Adrenal gland (tissue), 19 donors: ENCODE measurements at places on chromosomes 11 and 22. TPM values are rescaled to one million over a fixed set of nuclear protein-coding genes. Genes with fewer than 3 reads are reported as not detected.

GRCh38 chr11:33256031-33256812, 959 bp upstream of the HIPK3 start:
- peaks cover 25% of the 10 kb centered on the region for H3K4me1 ChIP-seq
- H3K27ac ChIP-seq: peak overlapping the region; percentile 100
- no peaks in the 10 kb centered on the region for H3K36me3 ChIP-seq

GRCh38 chr11:67525275-67525976, 2.2 kb upstream of the CABP2 start:
- no peak overlapping the region for H3K27ac ChIP-seq
- no peak overlapping the region for H3K4me3 ChIP-seq
- no peaks in the 10 kb centered on the region for H3K36me3 ChIP-seq
- no peaks in the 10 kb centered on the region for H3K4me1 ChIP-seq
- peak; percentile 10 for DNase-seq

DNA sequence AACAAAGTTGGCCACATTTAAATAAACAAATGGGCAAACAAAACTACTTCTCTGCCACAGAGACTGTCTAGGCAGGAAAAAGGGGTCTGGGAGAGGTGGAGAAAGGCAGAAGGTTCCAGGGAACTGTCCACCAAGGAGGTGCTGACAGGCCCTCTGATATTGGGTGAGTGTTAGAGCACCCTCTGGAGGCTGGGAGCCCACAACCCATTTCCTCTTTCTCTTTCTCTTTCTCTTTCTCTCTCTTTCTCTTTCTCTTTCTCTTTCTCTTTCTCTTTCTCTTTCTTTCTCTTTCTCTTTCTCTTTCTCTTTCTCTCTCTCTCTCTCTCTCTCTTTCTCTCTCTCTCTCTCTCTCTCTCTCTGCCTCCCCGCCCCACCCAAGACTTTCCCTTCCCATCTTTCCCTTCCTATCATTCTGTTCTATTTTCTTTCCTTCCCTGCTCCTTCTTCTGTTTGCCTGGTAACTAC, 912.8 kb downstream of the DLG2 start:
- no peak overlapping the region for H3K27ac ChIP-seq
- no peaks in the 10 kb centered on the region for H3K4me1 ChIP-seq
- DNase-seq: peak; percentile 57
- no peak overlapping the region for H3K4me3 ChIP-seq
- no peaks in the 10 kb centered on the region for H3K27me3 ChIP-seq

GRCh38 chr22:45945621-45946106, 31.3 kb downstream of the WNT7B start:
- no peaks in the 10 kb centered on the region for H3K4me1 ChIP-seq
- no peak overlapping the region for H3K27ac ChIP-seq
- no peaks in the 10 kb centered on the region for H3K36me3 ChIP-seq
- H3K4me3 ChIP-seq: no peak overlapping the region

DNA sequence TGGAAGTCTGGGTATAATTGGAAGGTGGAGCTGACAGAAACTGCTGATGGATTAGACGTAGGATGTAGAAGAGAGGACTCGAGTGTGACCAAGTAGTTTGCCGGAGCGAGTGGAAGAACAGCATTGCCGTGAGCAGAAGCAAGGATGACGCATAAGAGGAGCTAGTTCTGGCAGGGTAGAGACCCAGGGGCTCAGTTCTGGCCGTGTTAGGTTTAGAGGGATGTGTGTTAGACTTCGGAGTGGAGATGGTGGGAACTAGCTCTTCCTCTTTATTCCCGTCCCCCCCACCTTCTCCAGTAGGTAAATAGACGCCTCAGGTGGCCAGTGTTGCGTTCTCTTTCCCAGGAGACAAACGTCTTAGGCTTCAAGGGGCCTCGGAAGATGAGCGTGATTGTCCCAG, 19.1 kb downstream of the TUB start:
- no peaks in the 10 kb centered on the region for H3K27me3 ChIP-seq
- H3K27ac ChIP-seq: no peak overlapping the region
- peaks cover 31% of the 10 kb centered on the region for H3K36me3 ChIP-seq
- DNase-seq: no peak
- no peak overlapping the region for H3K4me3 ChIP-seq

DNA sequence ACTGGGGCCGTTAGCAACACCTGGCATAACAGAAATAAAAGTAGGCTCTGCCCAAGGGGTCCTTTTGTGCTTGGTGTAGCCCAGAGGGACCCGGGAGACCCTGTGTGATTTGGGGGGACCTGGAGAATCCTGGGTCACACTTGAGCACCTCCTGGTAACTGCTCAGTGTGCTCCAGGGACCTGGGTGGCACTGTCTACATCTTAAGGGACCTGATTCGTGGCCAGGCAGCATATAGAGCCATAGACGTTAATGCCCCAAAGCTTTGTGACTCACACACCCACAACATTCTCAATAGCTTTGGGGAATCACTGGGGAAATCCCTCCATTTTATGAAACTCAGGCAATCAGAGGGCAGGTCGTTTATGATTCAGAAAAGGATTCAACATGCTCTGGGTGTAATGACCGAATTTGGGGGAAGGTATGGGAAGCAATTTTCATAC, 3.6 kb upstream of the IGF2 start:
- no peak for DNase-seq
- H3K4me3 ChIP-seq: no peak overlapping the region
- H3K36me3 ChIP-seq: no peaks in the 10 kb centered on the region
- H3K27me3 ChIP-seq: peaks cover 63% of the 10 kb centered on the region
- H3K27ac ChIP-seq: no peak overlapping the region

- DNase-seq: no peak
- H3K4me1 ChIP-seq: peaks cover 44% of the 10 kb centered on the region
- no peaks in the 10 kb centered on the region for H3K27me3 ChIP-seq
- H3K4me3 ChIP-seq: no peak overlapping the region
- H3K36me3 ChIP-seq: no peaks in the 10 kb centered on the region
Observed at GRCh38 chr11:64247729-64248531, 1.2 kb upstream of the PPP1R14B start.

GRCh38 chr11:72002841-72003775, 4.4 kb downstream of the IL18BP start:
- DNase-seq: no peak
- peaks cover 29% of the 10 kb centered on the region for H3K4me1 ChIP-seq
- no peak overlapping the region for H3K4me3 ChIP-seq
- H3K36me3 ChIP-seq: no peaks in the 10 kb centered on the region
- H3K27me3 ChIP-seq: no peaks in the 10 kb centered on the region

DNA sequence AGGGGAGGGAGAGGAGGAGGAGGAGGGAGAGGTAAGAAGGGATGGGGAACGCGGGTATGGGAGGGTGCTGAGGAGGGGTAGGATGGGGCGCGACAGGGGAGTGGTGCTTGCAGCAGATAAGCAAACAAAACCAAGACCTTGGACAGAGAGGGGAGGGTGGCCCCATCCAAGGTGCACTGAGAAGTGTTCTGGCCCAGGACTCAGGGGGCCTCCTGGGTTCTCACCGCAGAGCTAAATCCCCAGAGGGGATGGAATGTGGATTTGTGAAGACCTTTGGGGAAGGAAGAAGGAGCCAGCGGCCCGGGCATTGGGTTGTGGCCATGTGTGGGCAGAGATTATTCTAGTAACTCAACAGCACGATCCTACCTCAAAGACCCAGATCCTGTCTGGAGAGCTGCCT, 90.9 kb upstream of the LINC01488 start:
- no peak overlapping the region for H3K4me3 ChIP-seq
- no peak overlapping the region for H3K27ac ChIP-seq
- H3K36me3 ChIP-seq: no peaks in the 10 kb centered on the region
- no peaks in the 10 kb centered on the region for H3K27me3 ChIP-seq
- H3K4me1 ChIP-seq: no peaks in the 10 kb centered on the region

DNA sequence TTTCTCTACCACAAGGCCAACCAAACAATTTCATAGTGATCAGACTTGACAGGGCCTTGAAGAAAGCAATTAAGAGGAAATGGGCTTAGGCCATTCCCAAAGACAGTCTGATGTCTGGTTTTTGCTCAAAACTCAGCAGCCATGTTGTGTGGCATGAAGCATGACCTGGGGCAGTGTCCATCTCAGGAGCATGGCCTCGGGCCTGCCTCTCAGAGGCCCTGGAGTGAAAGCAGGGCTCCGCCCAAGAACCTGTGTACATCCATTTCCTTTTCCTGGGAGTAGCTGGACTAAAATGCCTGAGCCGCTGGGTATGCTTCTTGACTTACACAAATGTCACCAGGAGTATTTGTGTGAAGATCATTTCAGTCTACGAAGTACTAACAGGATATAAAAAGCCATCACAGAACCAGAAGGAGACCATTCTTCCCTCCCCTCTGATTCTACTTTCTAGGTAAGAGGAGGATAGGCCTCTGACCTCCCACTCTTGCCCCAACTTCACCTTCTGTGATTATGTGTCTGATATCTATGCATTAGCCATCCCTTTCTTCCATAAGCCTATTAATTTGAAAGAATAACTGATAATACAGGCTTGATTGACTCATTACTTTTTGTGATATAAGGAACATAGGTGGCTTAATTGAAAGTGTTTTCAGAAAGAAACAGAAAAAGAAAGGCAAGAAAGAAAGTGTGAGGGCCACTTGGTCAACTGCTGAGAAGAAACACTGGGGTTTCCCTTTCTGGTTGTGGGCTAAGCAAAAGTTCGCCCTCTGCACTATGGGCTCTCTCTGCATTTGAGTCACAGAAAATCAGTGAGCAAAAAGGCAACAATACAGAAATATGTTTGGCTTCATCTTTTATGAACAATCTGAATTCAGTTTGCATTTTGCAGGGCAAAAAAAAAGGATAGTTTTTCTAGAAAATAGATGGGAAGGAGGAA, 188.6 kb upstream of the MTMR2 start:
- H3K27me3 ChIP-seq: no peaks in the 10 kb centered on the region
- H3K4me1 ChIP-seq: peaks cover 20% of the 10 kb centered on the region
- no peak overlapping the region for H3K4me3 ChIP-seq
- DNase-seq: no peak

- peak overlapping the region; percentile 89 for H3K27ac ChIP-seq
- peaks cover 11% of the 10 kb centered on the region for H3K4me1 ChIP-seq
- no peak for DNase-seq
- no peaks in the 10 kb centered on the region for H3K36me3 ChIP-seq
Observed at GRCh38 chr22:42443240-42444076, 11.3 kb upstream of the NFAM1 start.

DNA sequence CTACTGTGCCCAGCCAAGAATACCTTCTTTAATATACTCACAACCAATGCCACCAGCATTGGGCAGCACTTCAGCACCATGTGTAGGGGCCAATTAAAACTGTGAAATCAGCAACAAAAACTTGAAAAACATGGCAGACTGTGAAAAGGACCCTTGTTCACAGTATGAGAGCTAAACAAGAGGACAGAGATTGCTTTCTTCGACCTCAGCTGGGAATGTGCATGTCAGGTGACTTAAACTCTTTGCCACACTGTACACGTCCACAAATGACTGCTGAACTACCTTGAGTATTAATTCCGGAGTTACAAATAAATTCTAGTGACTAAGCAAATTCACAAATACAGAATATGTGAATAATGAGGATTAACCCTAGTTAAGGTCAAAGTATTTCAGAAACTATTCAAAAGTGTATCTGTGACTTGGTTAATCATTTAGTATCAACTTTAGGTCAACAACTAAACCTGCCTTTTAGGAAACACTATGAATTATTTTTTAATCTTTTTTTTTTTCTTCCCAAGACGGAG, 33.0 kb downstream of the DDX6 start:
- no peak for DNase-seq
- H3K36me3 ChIP-seq: no peaks in the 10 kb centered on the region
- no peak overlapping the region for H3K4me3 ChIP-seq
- peak overlapping the region; percentile 8 for H3K27ac ChIP-seq
- no peaks in the 10 kb centered on the region for H3K27me3 ChIP-seq
- peaks cover 6% of the 10 kb centered on the region for H3K4me1 ChIP-seq

GRCh38 chr11:33723238-33723881, 12.9 kb downstream of the CD59 start:
- H3K36me3 ChIP-seq: peaks cover 34% of the 10 kb centered on the region
- H3K27me3 ChIP-seq: no peaks in the 10 kb centered on the region
- no peak overlapping the region for H3K4me3 ChIP-seq
- peak; percentile 78 for DNase-seq
- H3K27ac ChIP-seq: peak overlapping the region; percentile 76
- peaks cover 42% of the 10 kb centered on the region for H3K4me1 ChIP-seq

GRCh38 chr11:36162006-36162882, 127.0 kb downstream of the COMMD9 start:
- no peak for DNase-seq
- peaks cover 21% of the 10 kb centered on the region for H3K4me1 ChIP-seq
- H3K27me3 ChIP-seq: no peaks in the 10 kb centered on the region
- no peak overlapping the region for H3K27ac ChIP-seq
- H3K36me3 ChIP-seq: no peaks in the 10 kb centered on the region
- H3K4me3 ChIP-seq: no peak overlapping the region

DNA sequence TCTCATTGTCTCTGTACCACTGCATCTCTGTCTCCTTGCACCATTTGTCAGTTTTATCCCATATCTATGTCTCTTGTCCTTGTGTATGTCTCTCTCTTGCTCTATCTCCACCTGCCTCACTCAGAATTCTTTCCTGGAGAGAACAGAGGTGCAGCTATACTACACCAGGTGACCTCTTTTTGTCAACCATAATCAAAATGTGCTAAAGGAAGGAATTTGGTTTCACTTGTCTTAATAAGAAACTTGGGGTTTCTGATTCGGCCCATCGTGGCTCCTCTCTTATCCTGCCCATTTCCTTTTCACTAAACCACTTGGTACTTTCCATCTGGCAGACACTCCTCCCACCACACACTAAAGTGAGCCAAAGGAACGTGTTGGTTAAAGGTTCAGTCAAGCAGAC, 2.0 kb upstream of the C11orf42 start:
- no peaks in the 10 kb centered on the region for H3K27me3 ChIP-seq
- no peak overlapping the region for H3K4me3 ChIP-seq
- H3K4me1 ChIP-seq: no peaks in the 10 kb centered on the region
- no peak overlapping the region for H3K27ac ChIP-seq

DNA sequence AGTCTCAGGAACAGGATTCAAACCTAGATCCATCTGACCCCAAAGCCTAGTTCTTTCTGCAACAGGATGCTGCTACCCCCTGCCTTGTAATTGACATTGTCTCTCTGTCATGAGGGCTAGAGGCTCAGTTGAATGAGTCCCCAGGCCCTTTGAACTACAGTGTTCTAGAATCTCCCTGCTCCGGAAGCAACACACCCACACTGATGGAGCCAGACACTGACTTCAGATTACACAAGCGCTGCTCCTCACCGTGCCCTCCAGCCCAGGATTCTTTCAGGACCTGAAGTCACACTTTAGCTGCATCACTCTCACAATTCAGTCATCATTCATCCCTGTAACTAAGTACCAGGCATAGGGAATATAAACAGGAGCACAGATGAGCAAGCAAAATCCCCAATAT, 69.6 kb downstream of the RAB30 start:
- H3K36me3 ChIP-seq: no peaks in the 10 kb centered on the region
- H3K4me1 ChIP-seq: peaks cover 19% of the 10 kb centered on the region
- H3K27ac ChIP-seq: no peak overlapping the region

Gene CCDC116
- total RNA-seq: 0.22 TPM

Gene KIAA0930
- 116 TPM for total RNA-seq

Gene PVALB
- total RNA-seq: 0.65 TPM

Gene TNNI2
- not detected for total RNA-seq

Gene ACR
- total RNA-seq: not detected

Gene MOGAT2
- 0.14 TPM for total RNA-seq

Gene ESAM
- total RNA-seq: 29.3 TPM

Gene MN1
- 1.6 TPM for total RNA-seq

Gene OR2AT4
- total RNA-seq: not detected
